ENCODE measurements at places on chromosomes 6 and 20.

- DNase-seq: no peak
Measured at GRCh38 chr20:25052255-25053194, 5.4 kb downstream of the ACSS1 start.

DNA sequence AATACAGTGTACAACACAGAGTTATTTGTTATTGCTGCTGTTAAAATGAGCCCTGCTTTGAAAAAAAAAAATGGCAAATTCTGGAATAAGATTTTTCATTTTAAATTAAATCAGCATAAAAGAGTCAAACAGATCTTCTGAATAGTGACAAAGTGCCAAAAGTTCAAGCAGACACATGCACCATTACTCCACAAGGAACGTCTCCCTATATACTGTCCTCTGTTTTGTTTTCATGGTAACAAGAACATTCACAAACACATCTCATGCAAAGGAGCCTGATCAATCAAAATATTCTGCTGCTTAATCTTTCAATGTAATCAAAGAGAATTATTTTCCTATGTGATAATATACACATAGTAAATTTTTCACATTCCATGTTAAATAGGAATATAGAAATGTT lies 2.7 kb downstream of the HIVEP2 start:
- DNase-seq: no peak

- no peak for DNase-seq
Measured at GRCh38 chr6:124026694-124027093, 223.0 kb downstream of the NKAIN2 start.

- DNase-seq: no peak
Measured at GRCh38 chr20:17501701-17502100, 29.5 kb downstream of the BFSP1 start.

GRCh38 chr20:12083269-12083668 lies 165.6 kb downstream of the BTBD3 start:
- DNase-seq: no peak

DNA sequence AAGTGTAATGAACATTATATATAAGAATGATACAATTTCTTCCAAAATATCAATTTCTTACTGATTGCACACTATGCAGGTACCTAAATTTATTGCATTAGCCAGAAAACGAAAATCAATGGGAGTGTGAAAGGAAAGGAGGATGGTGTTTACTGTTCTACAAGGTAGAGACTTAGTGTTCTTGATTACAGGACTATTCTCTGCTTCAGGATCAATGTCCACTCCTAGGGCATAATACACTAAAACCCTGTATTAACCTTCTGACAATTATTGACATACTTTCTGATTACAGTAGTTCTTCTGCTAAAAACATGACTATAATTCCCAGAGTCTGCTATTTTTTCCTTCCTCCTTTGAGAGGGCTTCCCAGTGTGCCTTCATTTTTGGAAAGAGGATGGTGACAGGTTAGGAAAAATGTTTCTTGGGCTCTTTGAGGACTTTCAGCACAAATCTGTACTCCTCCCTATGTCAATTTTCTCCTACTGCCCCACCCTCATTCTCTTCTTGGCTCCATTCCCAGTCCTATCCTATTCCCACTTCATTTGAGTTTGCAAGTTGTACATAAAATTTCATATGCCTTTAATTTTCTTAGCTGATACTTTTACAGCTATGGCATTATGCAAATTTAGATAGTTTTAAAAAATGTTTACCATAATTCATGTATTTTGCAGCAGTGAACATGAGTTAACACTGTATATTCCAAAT lies 278.9 kb downstream of the CENPW start:
- DNase-seq: no peak

DNA sequence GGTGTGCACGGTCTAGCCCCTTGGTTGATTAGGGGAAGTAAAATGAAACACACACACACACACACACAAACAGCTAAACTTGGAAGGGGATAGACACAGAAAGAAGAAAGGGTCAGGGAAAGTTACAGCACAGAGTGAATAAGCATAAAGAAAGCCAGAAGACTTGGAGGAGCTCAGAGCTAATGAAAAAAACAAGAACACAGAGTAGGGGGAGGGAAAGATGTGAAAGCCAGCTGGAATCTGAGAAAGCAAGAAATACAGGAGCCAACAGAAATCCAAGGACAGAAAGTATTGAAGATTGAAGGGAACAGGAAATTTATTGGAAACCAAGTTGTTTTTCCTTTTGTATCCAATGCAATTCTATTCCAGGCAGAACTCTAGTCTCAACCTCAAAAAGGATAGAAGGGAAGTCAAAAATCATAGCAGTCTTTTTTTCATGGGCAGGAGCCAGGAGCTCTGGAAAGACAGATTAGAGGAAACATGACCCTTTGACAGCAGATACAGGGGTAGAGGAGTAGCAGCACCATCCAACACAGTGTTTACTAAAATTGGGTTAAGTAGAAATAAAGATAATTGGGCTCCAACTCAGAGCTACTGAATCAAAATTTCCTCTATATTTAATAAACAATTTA lies 10.1 kb downstream of the HMGCLL1 start:
- no peak for DNase-seq

Measured in kidney capillary endothelial cell (primary cell).